ENCODE measurements at places on chromosomes 7 and 10.

DNA sequence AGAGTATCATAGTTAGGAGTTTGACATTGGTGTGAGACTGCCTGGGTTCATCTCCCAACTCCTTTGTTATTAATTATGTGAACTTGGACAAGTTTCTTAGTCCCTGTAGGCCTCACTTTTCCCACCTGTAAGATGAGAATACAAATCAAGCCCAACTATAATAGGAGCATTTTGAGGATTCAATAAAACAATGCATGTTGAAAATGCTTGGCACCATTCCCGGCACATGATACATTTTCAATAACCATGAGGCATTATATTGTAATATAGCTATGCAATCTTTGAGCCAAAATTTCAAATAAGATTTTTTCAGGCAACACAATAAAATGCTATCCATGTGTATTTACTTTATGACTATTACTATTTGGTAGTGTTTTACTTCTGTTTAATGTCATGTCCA, 229.0 kb upstream of the SP4 start:
- no peak for DNase-seq

DNA sequence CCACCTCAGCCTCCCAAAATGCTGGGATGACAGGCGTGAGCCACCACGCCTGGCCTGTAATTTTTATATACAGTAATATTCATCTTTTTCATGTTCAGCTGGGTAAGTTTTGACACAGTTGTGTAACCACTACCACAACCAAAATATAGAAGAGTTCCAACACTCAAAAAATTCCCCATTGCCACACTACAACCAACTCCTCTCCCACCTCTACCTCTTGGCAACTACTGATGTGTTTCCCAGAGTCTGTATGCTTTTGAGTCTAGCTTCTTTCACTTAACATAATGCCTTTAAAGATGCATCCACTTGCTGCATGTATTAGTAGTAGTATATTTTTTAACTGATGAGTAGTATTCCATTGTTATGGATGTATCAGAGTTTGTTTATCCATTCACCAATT, 90.7 kb downstream of the SRPK2 start:
- no peak for DNase-seq

DNA sequence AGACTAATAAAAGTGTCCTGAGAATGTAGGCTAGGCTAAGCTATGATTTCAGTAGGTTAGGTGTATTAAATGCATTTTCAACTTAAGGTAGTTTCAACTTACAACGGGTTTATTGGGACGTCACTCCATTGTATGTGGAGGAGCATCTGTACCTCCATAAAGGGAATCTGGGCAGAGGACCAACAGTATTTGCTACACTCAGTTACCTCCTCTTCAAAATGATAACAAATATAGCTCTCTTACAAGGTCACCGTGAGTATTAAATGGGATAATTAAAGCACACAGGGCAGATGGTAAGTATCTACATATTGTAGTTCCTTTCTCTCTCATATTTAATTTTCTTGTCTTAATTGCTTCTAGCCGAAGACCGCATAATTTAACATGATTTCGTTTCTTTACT, 59.0 kb upstream of the FGL2 start:
- no peak for DNase-seq

- DNase-seq, result no peak
Observed at GRCh38 chr10:106608066-106608465, 556.4 kb downstream of the SORCS1 start.

DNA sequence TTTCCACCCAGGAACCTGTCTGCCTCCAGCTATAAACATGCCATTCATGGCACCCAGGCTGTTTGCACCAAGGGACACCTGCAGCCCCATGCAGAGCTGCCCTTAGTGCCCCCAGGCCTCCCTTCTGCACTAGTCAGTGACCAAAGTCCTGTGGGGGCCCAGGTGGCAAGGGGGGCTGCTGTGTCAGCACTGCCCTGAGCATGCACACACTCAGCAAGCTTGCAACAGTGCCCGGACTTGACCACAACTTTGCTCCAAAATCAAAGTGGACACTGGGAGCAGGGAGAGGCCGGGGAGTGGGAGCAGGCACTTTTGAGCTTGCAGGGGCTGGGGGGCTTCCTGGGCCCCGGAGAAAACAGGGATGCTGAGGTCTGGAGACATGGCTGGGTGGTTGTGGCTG, 192.9 kb upstream of the MBL2 start:
- no peak for DNase-seq

- no peak for DNase-seq
Observed at GRCh38 chr10:21036757-21037156, 139.6 kb upstream of the NEBL start.

DNA sequence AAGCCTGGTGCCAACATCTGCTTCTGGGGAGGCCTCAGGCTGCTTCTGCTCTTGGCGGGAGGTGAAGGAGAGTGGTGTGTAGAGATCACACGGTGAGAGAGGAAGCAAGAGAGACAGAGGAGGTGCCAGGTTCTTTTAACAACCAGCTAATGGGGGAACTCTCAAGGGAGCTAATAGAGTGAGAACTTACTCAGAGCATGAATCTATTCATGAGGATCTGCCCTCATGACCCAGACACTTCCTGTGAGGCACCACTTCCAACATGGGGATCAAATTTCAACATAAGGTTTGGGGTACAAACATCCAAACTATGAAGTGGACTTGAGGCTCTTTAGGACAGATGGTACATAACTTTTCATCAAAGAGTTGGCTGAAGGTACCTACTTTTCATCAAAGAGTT, 5.1 kb upstream of the ZNF32 start:
- DNase-seq, result no peak

GRCh38 chr10:3961082-3961481, 176.1 kb upstream of the KLF6 start:
- no peak for DNase-seq

- no peak for DNase-seq
Observed at GRCh38 chr10:131220601-131221171, 90.8 kb downstream of the TCERG1L start.

GRCh38 chr10:77156406-77156879, 481.2 kb downstream of the KCNMA1 start:
- no peak for DNase-seq

DNA sequence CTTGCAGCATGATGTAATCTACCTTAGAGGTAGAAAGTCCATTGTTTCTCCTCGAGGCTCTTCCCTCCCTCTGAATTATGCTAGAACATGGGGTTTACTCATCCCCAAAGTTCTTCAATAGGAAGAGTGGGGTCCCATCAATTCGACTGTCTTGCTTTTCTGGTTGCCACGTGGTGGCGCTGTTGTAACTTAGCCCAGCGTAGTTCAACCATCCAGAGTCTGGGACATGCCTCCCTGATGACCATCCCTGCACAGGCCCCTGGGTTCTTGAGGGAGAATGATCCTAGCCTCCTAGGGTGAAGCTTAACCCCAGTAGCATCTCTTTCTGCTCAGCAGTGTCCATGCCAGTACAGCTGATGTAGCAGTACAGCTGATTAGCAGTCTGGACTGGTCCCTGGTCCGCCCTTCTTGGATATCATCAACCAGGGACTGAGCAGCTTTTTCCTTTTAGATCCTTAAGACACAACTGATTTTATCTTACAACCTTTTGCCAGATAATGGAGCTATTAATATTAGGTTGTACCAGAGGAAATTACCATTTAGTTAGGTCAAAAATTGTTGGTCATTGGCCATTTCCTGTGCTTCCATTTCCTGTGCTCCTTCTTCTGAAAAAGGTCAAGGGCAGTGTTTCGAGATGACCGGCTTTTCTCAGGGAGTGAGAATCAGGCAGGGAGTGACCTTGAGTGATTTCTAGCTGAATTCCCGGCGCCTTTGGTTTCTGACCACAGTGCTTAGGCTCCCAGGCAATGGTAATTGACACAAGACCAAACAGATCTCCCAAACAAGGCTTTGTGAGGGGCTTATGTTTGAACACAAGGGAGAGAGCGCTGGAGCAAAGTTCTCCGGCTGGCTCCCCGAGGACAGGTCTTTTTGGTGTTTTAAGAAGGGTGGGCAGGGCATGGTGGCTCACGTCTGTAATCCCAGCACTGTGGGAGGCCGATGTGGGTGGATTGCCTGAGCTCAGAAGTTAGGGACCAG, 65.4 kb downstream of the TACC2 start:
- no peak for DNase-seq

DNA sequence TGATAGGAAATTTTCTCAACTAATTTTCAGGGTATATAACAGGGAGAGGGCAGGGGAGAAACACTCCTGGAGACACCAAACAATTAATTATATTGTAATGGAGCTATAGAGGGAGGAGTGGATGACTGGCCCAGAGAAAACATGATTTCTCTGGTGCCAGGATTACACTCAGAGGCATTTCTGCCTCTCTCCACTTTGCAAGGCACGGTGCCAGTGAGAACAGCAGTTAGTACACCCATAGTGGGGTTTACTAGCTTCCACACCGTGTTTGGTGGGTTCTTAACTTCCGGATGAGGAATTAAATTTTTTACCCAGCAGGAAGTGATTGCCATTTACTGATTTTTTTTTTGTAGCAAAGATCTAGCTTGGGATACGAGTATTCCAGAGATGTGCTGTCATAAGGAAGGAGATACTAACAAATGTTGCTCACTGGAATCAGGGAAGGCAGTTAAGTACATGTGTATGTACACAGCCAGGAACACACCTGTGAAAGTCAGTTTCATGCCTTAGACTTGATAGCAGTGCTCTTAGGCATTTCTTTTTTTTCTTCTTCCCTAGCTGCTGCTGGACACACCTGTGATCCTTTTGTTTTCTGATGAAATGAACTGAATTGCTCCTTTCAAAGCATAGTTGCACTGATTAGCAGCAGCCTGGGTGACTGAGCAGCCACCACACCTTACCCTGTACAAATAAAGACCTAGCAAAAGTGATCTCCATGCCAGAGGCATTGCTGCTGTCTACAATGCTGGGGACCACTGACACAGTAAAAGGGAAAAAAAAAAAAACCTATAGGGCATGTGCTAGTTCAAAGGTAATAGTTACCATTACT, 58.1 kb downstream of the POLL start:
- no peak for DNase-seq

GRCh38 chr7:50339990-50340500, 35.5 kb downstream of the IKZF1 start:
- DNase-seq, result no peak

DNA sequence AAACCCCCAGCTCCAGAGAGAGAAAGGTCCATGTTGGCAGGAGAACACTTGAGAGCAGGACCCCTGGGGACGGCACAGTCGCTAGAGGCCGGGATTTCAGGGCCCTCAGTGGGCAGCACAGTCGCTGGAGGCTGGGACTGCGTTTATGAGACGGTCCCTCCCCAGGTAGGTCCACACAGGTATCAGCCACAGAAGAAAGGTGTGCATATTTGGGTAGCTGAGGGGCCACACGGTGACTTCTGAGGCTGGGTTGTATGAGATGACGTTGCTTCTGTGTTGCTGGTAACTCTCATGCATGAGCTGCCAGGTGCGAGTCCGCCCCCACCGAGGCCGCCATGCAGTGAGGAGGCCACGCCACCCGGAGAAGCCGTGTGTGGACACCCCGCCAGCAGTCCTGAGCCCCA, 56.9 kb upstream of the PPP2R2D start:
- no peak for DNase-seq

GRCh38 chr7:55310287-55311025, 54.7 kb upstream of the LANCL2 start:
- DNase-seq, result no peak

- no peak for DNase-seq
Observed at GRCh38 chr7:16993543-16993942, 111.8 kb upstream of the AGR3 start.

DNA sequence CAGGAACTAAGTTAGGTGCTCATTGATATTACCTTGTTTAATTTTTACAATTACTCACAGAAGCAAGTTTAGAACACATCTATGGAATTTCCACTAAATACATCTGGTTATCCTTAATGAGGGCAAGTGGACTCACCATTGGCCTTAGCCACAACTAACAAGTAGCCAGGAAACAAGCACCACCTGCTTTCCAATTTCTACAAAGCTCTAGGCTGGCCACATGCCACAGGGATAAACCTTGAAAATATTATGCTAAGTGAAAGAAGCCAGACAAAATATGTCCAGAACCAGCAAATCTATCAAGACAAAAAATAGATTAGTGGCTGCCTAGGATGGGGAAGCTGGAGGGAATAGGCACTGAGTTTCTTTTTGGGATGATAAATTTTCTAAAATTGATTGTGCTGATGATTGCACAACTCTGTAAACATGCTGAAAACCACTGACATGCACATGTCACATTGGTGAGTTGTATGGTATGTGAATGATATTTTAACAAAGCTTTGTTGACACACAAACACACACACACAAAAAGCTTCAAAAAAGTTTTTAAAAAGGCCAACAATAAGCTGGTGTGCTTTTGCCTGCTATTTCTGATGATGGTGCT, 179.4 kb downstream of the CPEB3 start:
- DNase-seq, result no peak

DNA sequence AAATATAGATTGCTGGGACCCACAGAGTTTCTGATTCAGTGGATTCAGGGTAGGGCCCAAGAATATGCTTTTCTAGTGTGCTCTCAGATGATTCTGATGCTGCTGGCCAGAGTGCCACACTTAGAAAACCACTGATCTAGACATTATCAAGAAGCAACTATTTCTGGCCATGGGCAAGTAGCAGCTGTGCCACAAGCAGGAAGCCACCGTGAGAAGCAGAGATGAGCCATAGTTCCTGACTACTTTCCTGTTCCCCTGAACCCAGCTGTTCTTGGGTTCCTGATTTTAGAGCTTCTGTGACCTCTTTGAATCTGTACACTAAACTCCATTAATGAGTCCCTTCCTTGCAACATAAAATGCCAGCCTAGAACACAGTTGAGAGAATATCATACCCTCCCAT, 38.1 kb upstream of the PIK3AP1 start:
- no peak for DNase-seq

GRCh38 chr10:124829447-124830115, 28.0 kb downstream of the ABRAXAS2 start:
- no peak for DNase-seq

GRCh38 chr10:67385566-67385965, 310.4 kb downstream of the CTNNA3 start:
- DNase-seq, result no peak

Data from GM18507 (cell line).